Pulmonary artery endothelial cell (primary cell): ENCODE measurements at places on chromosomes 3 and 15. TPM values are rescaled to one million over a fixed set of nuclear protein-coding genes. Genes with fewer than 3 reads are reported as not detected.

Gene WDR49
- 0.07 and 0.20 TPM in 2 replicates for total RNA-seq

Gene ARHGAP31
- total RNA-seq, result 24.0 and 26.0 TPM in 2 replicates

Gene ZMYND10
- total RNA-seq, result 0.13 and 0.35 TPM in 2 replicates

Gene CPLX3
- not detected in 2 replicates for total RNA-seq

Gene ITIH3
- not detected in 2 replicates for total RNA-seq

Gene ITPKA
- total RNA-seq, result 0.46 and 2.8 TPM in 2 replicates

Gene ZWILCH
- 28.8 and 35.6 TPM in 2 replicates for total RNA-seq

Gene INKA1
- total RNA-seq, result 20.4 and 21.5 TPM in 2 replicates

Gene PFKFB4
- 3.1 TPM in 2 replicates for total RNA-seq
